Activated CD8-positive, alpha-beta T cell treated with anti-CD3 and anti-CD28 coated beads for 36 hours (primary cell): ENCODE measurements at places on chromosomes 1 and 21. TPM values are rescaled to one million over a fixed set of nuclear protein-coding genes. Genes with fewer than 3 reads are reported as not detected.
A peak's percentile ranks its signal among the peaks of the same experiment; 100 is the strongest.

- peak; percentile 89 for DNase-seq
Observed at GRCh38 chr1:181141431-181141910, 53.0 kb downstream of the IER5 start.

DNA sequence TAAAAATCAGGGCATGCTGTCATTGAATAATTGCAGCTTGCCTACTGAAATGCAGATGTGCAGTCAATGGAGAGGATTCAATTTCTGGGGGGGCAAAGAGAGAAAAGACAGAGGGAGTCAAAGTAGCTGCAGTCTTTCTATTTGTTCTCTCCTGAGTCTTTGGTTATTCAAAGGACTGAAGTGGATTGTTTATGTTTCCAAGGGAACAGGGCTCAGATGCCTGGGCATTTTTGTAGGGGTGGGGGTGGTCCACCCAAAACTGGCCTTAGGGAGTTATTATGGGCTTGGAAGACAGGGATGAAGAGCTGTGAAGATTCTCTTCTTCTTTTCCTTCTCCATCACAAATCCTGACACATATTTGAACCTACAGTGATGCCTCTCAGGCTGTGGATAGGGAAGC is 408.8 kb upstream of the DAB1 start:
- no peak for DNase-seq

DNA sequence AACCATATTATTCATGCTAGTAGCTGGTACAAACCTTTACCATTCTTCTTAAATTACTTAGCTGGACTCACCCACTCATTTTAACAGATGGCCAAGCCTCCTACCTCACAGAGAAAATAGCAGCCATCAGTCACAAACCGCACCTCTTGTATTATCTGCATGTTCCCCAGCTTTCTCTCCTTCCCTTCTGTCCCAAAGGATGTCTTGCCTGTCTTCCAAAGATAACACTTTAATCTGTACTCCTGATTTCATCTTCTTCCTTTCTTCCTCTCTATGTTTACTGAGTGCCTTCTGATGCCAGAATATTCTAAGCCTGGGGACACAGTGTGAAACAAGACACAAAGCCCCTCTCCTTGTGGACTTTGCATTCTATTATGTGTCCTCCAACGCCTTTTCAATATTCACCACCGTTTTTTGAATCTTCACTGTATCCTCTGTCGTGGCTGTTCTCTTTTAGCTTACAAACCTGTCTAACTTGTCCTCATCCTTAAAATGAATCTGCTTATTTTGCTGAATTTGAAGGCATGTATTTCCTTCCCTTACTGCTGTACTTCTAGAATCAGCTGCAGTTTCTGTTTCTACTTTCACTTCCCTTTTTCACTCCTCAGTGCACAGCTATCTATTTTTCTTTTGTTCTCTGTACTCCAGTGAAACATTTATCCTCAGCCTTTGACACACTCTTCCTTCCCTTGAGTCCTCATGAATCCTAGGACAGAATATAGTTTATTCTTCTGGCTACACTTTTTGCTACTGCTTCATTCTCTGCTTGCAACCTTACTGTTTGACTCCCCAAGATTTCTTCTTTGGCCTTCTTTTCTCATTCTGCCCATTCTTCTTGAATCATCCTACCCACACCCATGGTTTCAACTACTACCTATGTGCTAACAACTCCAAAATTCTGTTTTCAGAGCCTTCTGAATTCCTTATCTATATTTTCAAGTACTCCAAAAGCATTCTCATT is 216.9 kb upstream of the SAMSN1 start:
- DNase-seq: no peak

DNA sequence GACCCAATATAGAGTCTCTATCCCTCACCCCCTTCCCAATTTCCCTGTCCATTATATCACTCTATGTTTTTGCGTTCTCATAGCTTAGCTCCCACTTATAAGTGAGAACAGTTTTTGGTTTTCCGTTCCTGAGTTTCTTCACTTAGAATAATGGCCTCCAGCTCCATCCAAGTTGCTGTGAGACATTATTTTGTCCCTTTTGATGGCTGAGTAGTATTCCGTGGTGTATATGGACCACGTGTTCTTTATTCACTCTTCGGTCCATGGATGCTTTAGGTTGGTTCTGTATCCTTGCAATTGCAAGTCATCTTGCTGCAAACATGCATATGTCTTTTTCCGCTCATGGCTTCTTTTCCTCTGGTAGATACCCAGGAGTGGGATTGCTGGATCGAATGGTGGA is 54.3 kb downstream of the AGPAT3 start:
- DNase-seq: no peak

CCDC185 gene
- not detected for total RNA-seq

MATN1 gene
- total RNA-seq: 0.45 TPM

TMIGD3 gene
- not detected for total RNA-seq
